ENCODE measurements at places on chromosomes 5 and 9.

- no peak for DNase-seq
Observed at GRCh38 chr5:137207023-137207760, 291.9 kb downstream of the SPOCK1 start.

- no peak for DNase-seq
Observed at GRCh38 chr9:134747951-134748489, 106.4 kb downstream of the COL5A1 start.

- no peak for DNase-seq
Observed at GRCh38 chr5:1321576-1321975, 23.3 kb downstream of the CLPTM1L start.

- DNase-seq = no peak
Observed at GRCh38 chr5:126926187-126926586, 104.2 kb downstream of the MARCHF3 start.

DNA sequence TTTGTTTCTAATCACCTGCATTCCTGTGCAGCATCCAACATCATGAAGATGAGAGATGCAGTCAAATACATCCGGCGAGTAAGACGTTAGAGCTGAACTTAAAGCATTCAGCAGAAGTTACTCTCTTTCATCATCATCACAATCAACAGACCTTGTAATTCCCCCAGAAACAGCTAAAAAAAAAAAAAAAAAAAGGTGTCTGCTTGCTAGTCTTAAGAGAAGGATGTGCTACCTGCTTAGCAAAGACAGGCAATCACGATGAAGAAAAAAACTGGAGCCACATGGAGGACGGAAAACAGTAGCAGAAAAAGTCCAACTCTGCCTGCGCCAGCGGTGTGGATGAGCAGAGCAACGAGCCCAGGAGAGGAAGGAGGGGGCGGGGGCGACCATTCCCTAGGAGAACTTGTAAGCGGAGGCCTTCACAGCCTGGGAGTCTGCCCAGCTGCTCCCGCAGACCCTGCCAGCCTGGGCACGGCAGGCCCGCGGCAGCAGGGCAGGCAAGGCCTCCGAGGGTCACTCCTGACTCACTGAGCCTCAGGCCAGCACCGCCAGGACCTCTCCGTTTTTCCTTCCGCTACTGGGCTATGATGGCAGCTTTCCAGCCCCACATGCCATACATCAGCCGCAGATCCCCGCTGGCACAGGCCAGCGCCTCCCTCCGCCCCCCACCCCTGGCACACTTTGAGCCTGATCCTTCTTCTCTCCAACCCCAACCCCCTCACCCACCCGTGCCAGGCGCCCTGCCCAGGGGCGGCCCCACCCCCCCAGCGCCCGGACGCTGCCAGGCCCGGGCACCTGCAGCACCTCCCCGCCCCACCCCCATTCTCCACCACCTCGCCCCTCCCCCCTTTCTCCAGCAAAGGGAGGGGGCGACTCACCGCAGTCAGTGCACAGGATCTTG is 1.4 kb downstream of the NRG2 start:
- peak; percentile 90 for DNase-seq

- DNase-seq = peak; percentile 41
Observed at GRCh38 chr5:90613918-90614504, 55.4 kb downstream of the ADGRV1 start.

DNA sequence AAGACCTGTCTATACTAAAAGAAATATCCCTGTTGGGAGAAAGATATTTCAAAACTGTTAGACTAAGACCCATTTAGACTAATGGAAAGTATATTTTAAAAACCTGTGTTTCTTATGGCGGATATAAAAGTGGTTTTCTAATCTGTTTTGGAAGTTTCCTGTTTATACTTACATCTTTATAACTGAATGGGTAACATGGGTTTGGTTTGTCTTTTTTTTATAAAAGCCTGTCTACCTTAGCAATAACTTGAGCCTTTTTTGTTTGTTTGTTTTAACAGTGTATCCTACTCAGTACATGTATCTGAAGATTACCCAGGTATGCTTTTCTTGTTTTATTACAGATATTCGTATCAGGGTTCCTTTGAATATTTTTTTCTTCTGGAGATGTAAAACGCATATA is 83.4 kb downstream of the PARP8 start:
- DNase-seq = no peak

- no peak for DNase-seq
Observed at GRCh38 chr5:138541511-138542179, 1.4 kb downstream of the ETF1 start.

GRCh38 chr9:38687389-38687842 is 32.5 kb downstream of the FAM240B start:
- DNase-seq = no peak

- no peak for DNase-seq
Observed at GRCh38 chr9:130421802-130422276, 22.9 kb upstream of the ASS1 start.

DNA sequence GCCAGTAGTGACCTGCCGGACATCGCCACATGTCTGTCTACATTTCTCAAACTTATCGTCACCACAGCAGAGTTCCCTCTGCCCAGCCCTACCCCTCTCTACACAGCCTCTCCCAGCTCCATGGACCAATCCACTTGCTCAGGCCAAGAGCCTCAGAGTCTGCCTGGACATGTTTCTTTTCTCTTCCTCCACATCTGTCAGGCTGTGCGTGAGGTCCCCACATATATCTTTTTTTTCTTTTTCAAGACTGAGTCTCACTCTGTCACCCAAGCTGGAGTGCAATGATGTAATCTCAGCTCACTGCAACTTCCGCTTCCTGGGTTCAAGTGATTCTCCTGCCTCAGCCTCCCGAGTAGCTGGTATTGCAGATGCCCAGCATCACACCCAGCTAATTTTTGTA is 62.7 kb upstream of the GGTA1 start:
- no peak for DNase-seq

DNA sequence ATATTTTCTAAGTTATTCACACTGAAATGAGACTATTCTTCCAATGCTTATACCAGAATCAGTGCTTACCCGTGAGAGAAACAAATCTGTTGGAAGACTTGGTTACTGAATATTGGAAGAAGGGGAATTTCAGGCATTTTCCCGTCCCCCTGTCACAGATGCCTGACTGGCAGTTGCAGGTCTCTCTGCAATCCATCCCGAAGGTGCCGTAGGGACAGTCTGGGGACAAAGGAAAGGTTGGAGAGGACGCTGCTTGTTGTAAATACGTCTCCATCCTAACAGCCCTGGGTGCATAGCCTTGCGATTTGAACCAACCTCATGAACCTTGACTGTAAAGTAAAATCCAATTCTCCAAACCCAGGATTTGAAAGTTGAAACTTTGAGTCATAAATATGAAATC is 3.5 kb downstream of the ESM1 start:
- DNase-seq = no peak

- DNase-seq = no peak
Observed at GRCh38 chr5:179616002-179616594, 7.4 kb downstream of the HNRNPH1 start.

Measured in ACHN (cell line).